Articular chondrocyte of knee joint (primary cell): ENCODE measurements at places on chromosomes 2 and 18. TPM values are rescaled to one million over a fixed set of nuclear protein-coding genes. Genes with fewer than 3 reads are reported as not detected.

SLC40A1 gene
- 21.6 and 25.7 TPM in 2 replicates for total RNA-seq

HRH4 gene
- 0.11 and 0.13 TPM in 2 replicates for total RNA-seq

PROC gene
- total RNA-seq: 0.11 TPM in 1 of 2 replicates, not detected in the other

CYTIP gene
- total RNA-seq: 0.39 and 0.76 TPM in 2 replicates

C2orf15 gene
- total RNA-seq: 0.11 and 0.13 TPM in 2 replicates

PAIP2B gene
- total RNA-seq: 0.65 and 1.1 TPM in 2 replicates

LYG2 gene
- not detected in 2 replicates for total RNA-seq

CFAP53 gene
- total RNA-seq: 0.52 and 0.54 TPM in 2 replicates

RIT2 gene
- not detected in 2 replicates for total RNA-seq

NT5DC4 gene
- not detected in 2 replicates for total RNA-seq

AGXT gene
- not detected in 2 replicates for total RNA-seq

ELP2 gene
- total RNA-seq: 112 and 129 TPM in 2 replicates

SPP2 gene
- not detected in 2 replicates for total RNA-seq

ZNF521 gene
- total RNA-seq: 135 and 174 TPM in 2 replicates

GKN1 gene
- total RNA-seq: 0.26 TPM in 1 of 2 replicates, not detected in the other

VWC2L gene
- not detected in 2 replicates for total RNA-seq

EPHA4 gene
- 24.6 and 36.0 TPM in 2 replicates for total RNA-seq

STK39 gene
- total RNA-seq: 15.8 and 18.3 TPM in 2 replicates

DLGAP1 gene
- 14.4 and 17.4 TPM in 2 replicates for total RNA-seq

SIX2 gene
- 35.5 and 41.8 TPM in 2 replicates for total RNA-seq

DNER gene
- total RNA-seq: 0.78 and 1.7 TPM in 2 replicates

CCDC121 gene
- total RNA-seq: 1.8 and 2.3 TPM in 2 replicates

PLA2R1 gene
- 30.1 and 35.5 TPM in 2 replicates for total RNA-seq

REG1A gene
- not detected in 2 replicates for total RNA-seq

PAX8 gene
- total RNA-seq: 0.65 and 0.86 TPM in 2 replicates

HOXD12 gene
- not detected in 2 replicates for total RNA-seq

ASPRV1 gene
- total RNA-seq: 0.54 and 0.78 TPM in 2 replicates

DTNA gene
- 1.8 and 3.4 TPM in 2 replicates for total RNA-seq

MDH1B gene
- total RNA-seq: 2.3 and 2.7 TPM in 2 replicates

SERPINB11 gene
- not detected in 2 replicates for total RNA-seq

GCG gene
- total RNA-seq: not detected in 2 replicates

GAREM1 gene
- total RNA-seq: 3.0 and 5.1 TPM in 2 replicates

TUBA3E gene
- total RNA-seq: not detected in 2 replicates

GPBAR1 gene
- 0.11 and 0.26 TPM in 2 replicates for total RNA-seq

RGPD4 gene
- under 0.01 TPM in 1 of 2 replicates, not detected in the other for total RNA-seq

STK36 gene
- 24.1 and 25.5 TPM in 2 replicates for total RNA-seq

CD226 gene
- total RNA-seq: 0.32 and 0.65 TPM in 2 replicates

COL5A2 gene
- total RNA-seq: 534 and 717 TPM in 2 replicates

C2orf80 gene
- total RNA-seq: not detected in 2 replicates

NAB1 gene
- total RNA-seq: 50.0 and 60.5 TPM in 2 replicates

FSHR gene
- 0.11 and 0.39 TPM in 2 replicates for total RNA-seq

FAM98A gene
- total RNA-seq: 46.3 and 69.1 TPM in 2 replicates

FEV gene
- total RNA-seq: not detected in 2 replicates

ERBB4 gene
- total RNA-seq: 0.13 and 0.22 TPM in 2 replicates

FLACC1 gene
- total RNA-seq: 2.5 and 2.9 TPM in 2 replicates

INPP5D gene
- total RNA-seq: 0.13 and 0.22 TPM in 2 replicates

LOXHD1 gene
- total RNA-seq: not detected in 2 replicates

FOXI3 gene
- not detected in 2 replicates for total RNA-seq

RAX gene
- total RNA-seq: not detected in 2 replicates
